ENCODE measurements at places on chromosomes 1 and 21.

DNA sequence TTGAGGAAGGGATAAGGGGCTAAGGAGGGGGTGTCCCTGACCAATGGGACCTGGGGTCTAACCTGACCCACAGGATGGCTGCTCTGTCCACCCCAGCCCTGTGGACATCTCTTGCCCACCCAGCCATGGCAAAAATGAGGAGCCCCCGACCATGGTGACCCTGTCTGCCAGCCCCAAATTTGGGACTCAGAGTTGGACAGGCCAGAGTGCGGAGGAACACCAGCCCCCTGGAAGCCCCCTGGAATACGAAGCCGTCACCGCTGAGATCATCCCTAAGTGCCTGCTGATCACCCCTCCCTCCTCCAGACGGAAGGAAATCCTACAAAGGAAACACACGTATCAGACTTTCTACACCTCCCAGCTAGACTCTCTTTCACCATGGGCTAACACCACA is 119.3 kb downstream of the SIK1 start:
- DNase-seq = no peak

DNA sequence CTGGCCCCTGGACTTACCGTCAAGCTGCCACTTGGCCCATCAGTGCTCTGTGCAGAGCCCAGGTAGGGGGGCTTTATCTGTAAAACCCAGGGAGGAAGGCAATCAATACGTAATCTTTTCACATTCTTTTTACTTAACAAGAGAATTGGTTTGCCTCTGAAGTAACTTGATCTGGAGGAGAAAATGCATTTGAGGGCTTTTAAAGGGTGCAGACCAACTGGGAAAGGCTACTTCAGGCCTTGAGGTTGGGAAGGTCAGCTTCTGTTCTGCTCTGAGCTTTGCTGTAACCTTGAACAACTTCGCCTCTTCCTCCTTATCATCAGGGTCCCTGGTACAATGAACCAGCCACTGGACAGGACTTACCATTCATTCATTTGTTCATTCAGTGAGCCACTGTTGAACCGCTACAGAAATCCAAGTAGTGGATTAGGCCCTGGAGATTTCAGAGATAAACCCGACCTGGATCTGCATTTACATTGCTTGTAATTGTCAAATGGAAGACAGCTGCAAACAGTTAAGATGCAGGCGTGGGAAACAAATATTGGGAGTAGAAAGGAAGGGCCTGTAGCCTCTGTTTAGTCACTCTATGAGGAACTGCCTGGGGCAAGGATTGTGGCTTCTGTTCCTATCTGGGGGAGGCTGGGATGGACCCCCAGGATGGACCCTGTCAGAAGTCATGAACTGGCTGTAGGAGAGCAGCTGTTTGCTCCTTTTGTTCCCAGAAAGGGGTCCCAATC is 90.9 kb downstream of the MAN1C1 start:
- DNase-seq = no peak

GRCh38 chr1:182269097-182269496 is 122.5 kb downstream of the GLUL start:
- DNase-seq = no peak

GRCh38 chr1:19202396-19202795 is 7.7 kb downstream of the UBR4 start:
- no peak for DNase-seq

- no peak for DNase-seq
Observed at GRCh38 chr1:164480285-164480907, 78.6 kb upstream of the PBX1 start.

DNA sequence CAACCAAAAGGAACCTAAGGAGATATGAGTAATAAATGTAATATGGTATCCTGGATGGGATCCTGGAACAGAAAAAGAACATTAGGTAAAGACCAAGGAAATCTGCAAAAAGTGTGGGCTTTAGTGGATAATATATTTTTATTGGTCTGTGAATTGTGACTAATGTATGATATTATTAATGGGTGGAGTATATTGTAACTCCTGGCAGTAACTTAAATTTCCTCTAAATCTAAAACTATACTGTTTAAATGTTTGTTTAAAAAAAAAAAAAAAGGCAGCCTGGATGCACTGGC is 68.4 kb downstream of the LRRC8D start:
- DNase-seq = no peak

DNA sequence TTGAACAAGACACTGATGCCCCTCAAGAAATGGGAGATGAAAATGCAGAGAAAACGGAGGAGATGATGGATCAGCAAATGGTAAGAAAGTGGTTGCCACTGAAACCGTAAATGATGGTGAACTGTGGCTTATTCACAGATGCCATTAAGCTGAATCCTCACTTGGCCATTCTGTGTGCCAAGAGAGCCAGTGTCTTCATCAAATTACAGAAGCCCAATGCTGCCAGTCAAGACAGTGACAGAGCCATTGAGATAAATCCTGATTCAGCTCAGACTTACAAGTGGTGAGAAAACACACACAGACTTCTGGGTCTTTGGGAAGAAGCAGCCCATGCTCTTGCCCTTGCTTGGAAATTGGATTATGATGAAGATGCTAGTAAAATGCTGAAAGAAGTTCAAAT is 52.5 kb downstream of the NBPF6 start:
- no peak for DNase-seq

DNA sequence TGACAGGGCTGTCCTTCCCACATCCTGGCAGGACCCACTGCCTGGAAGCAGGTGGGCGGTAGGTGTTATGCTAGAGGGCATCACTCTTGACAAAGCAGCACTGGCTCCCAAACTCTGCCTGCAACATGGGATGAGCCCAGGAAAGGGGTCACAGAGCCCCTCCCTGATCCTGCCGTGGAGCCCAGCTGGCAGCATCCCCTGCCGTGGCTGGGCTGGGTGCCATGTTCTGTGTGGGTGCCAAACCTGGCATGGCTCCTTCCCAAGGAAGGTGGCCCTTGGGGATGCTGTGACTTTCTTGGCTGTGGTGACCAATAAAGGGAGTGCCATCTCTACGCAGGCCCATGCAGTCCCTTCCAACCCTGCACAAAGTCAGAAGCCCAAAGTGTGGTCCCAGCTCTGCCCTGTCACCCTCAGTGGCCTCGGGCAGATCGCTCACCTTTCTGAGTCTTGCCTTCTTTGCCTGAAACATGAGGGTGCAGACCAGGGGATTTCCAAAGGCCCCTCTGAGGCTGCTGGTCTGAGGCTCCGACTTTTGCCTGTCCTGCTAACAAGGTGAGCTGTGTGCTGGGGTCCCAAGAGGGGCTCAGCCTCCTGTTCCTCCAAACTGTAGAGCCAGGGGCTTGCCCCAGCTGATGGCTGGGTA is 6.0 kb downstream of the CDK18 start:
- no peak for DNase-seq

DNA sequence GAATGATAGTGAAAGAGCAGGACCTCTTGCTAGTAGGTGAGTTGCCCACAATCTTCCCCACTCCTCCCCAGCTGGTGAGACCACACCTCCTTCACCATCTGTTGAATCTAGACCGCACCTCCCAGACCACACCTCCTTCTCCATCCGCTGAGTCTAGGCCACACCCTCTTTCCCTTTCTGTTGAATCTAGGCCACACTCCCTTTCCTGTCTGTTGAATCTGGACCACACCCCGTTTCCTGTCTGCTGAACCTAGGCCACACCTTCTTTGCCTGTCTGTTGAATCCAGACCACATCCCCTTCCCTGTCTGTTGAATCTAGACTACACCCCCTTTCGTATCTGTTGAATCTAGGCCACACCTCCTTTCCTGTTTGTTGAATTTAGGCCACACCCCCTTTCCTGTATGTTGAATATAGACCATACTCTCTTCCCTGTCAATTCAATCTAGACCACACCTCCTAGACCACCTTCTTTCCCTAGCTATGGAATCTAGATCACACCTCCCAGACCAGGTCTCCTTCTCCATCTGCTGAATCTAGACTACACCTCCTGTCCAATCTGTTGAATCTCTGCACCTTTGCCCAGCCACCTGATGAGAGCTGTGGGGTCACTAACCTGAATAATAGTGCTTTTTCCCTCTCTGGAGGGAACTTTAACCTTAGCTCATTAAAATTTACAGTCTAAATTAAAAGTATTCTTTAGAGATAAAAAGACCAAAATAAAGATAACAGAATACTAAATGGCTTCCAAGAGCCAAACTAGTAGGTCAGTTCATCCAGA is 116.3 kb downstream of the DAB1 start:
- peak; percentile 87 for DNase-seq

- peak; percentile 57 for DNase-seq
Observed at GRCh38 chr1:6465461-6466005, 440 bp downstream of the TNFRSF25 start.

GRCh38 chr1:40750451-40750908 is 33.1 kb upstream of the KCNQ4 start:
- no peak for DNase-seq

DNA sequence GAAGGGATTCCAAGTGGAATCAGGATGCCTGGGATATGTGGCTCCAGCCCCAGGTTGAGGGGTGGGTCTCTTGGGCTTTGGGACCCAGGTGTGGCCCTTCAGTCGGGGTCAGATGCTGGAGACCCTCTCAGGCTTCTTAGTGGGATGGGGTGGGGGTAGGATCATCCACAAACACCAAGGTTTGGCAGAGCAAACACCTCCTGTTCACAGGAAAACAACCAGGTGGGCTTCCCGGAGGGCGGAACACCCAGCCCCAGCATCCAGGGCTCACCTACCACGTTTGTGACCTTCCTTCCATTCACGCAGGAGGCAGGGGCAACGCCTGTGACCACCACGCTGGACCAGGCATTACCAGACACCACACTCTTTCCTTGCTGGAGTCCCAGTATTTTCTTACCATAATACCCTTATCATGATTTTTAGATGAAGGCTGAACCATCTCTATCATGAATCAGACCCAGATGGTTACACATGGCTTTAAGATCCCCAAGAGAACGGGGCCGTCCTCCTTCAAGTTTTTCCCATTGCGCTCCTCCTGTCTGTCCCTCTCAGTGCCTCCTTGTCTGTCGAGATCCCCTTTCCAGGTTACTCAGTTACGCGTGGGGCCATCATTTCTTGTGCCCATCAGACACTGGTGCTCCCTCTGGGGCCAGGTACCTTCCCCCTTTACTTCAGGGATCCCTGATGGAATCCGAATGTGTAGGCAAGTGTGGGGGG is 428.2 kb downstream of the NPHP4 start:
- DNase-seq = no peak

DNA sequence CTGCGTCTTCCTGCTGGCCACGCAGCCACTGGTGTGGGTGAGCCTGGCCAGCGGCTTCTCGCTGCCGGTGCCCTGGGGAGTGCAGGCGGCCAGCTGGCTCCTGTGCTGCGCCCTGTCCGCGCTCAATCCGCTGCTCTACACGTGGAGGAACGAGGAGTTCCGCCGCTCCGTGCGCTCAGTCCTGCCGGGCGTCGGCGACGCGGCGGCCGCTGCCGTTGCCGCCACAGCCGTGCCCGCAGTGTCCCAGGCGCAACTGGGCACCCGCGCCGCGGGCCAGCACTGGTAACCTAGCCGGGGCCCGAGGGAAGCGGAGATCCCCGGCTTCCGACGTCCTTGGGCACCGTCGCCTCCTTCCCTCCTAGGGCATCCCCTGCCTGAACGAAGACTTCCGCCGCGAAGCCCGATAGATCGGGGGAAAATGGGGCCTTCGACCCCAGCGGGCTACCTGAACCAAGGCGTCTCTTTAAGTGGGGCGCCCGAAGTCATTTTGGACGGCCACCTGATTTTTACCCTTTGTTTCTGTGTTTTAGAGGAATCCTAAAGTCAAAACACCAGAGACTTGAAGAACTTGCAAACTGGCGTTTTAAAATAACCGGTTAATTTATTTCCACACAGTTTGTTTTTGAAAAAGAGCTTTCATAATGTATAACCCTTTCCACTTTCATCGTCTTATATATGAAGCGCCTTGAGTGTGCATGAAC is 2.0 kb downstream of the GPR88 start:
- no peak for DNase-seq

GRCh38 chr1:191074881-191075280 is 597.2 kb upstream of the BRINP3 start:
- no peak for DNase-seq

DNA sequence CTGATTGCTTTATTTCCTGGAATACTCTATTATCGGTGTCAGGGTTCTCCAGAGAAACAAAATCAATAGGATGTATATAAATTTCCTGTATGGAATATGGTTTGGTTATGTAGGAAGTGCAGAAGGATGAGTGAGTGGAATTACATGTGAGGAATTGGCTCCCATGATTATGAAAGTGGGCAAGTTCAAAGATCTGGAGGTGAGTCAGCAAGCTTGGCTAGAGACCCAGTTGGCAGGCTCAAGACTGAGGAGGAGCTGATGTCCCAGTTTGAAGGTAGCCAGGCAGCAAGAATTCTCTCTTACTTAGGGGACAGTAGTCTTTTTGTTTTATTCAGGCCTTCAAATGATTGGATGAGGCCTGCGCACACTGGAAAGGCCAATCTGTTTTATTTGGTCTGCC is 57.5 kb downstream of the MAP3K7CL start:
- no peak for DNase-seq

- no peak for DNase-seq
Observed at GRCh38 chr1:178716111-178716510, 8.9 kb upstream of the RALGPS2 start.

GRCh38 chr1:114026797-114027196 is 47.5 kb downstream of the OLFML3 start:
- no peak for DNase-seq

DNA sequence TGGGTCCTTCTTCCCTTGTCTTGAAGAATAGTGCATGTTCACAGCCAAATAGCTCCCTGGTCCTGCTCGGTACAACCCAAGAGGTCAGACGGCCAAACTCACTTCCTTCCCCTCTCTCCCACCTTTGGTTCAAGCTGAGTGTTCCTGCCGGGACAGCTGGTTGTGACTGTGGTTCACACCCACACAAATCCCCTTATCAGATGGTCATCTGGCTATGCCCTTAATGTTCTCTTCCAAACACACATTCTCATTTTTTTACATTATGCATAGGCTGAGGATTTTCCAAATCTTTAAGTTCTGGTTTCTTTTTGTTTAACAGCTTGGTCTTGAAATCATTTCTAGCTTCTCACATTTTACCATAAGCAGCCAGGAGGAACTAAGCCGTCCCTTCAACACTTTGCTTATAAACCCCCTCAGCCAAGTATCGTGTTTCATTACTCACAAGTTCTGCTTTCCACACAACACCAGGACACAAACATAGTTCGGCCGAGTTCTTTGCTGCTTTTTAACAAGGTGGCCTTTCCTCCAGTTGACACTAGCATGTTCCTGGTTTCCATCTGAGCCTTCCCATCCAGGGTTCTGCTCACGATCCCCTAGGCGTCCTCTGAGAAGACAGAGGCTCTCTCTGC is 19.7 kb upstream of the TSPEAR start:
- DNase-seq = no peak

- DNase-seq = no peak
Observed at GRCh38 chr1:200934676-200935245, 40.1 kb downstream of the INAVA start.

- no peak for DNase-seq
Observed at GRCh38 chr1:14778541-14778897, 180.0 kb downstream of the KAZN start.

- DNase-seq = no peak
Observed at GRCh38 chr1:89607586-89608318, 25.2 kb upstream of the LRRC8C start.

GRCh38 chr1:12345350-12346217 is 115.8 kb downstream of the VPS13D start:
- peak; percentile 46 for DNase-seq

Measured in activated CD4-positive, alpha-beta memory T cell treated with anti-CD3 and anti-CD28 coated beads, Interleukin-2, amount 10 ng/mL, durations not matched to agents 7 days and 5 days (primary cell).